Hair follicular keratinocyte (primary cell): ENCODE measurements at places on chromosomes 16 and 17. TPM values are rescaled to one million over a fixed set of nuclear protein-coding genes. Genes with fewer than 3 reads are reported as not detected.

Gene CCL17
- total RNA-seq, result not detected in 2 replicates

Gene CFAP97D1
- total RNA-seq, result not detected in 2 replicates

Gene OTOA
- total RNA-seq, result not detected in 2 replicates

Gene GNG13
- total RNA-seq, result not detected in 2 replicates

Gene RRAD
- 2.8 and 3.1 TPM in 2 replicates for total RNA-seq

Gene MRPL10
- 38.5 and 46.5 TPM in 2 replicates for total RNA-seq

Gene HOXB8
- total RNA-seq, result not detected in 2 replicates

Gene GCGR
- total RNA-seq, result not detected in 2 replicates

Gene CHRNE
- not detected in 2 replicates for total RNA-seq
